Natural killer cell (primary cell): ENCODE measurements at places on chromosomes 7 and 10. TPM values are rescaled to one million over a fixed set of nuclear protein-coding genes. Genes with fewer than 3 reads are reported as not detected.

TCERG1L gene
- total RNA-seq, result 0.48 TPM

OPN1SW gene
- total RNA-seq, result not detected

TRDMT1 gene
- 14.4 TPM for total RNA-seq

LDB3 gene
- total RNA-seq, result not detected

- H3K4me3 ChIP-seq, result peak overlapping the region; percentile 64
- peak; percentile 52 for DNase-seq
- peaks cover 67% of the 10 kb centered on the region for H3K4me1 ChIP-seq
- H3K36me3 ChIP-seq, result peaks cover 9% of the 10 kb centered on the region
- peak overlapping the region; percentile 85 for H3K27ac ChIP-seq
Observed at GRCh38 chr7:1938788-1939433, 268.8 kb downstream of the ELFN1 start.

DNA sequence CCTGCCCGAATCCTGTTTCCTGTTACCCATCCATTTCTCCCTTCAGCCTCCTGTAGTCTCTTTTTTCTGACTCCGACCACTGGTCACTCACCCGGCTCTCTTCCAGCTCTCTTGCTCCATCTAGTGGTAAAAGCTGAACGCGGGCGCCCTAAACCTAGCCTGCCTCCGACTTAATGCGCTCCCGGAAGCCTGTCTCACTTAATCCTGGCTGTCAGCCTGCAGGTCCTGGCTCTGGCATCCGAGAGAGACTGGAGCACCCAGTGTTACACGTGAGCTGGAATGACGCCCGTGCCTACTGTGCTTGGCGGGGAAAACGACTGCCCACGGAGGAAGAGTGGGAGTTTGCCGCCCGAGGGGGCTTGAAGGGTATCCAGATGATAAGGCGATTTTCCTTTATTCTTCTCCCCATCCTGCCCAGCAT lies 10.3 kb downstream of the SUMF2 start:
- H3K4me1 ChIP-seq, result peaks cover 5% of the 10 kb centered on the region
- H3K4me3 ChIP-seq, result no peak overlapping the region
- H3K27ac ChIP-seq, result no peak overlapping the region
- no peaks in the 10 kb centered on the region for H3K27me3 ChIP-seq

DNA sequence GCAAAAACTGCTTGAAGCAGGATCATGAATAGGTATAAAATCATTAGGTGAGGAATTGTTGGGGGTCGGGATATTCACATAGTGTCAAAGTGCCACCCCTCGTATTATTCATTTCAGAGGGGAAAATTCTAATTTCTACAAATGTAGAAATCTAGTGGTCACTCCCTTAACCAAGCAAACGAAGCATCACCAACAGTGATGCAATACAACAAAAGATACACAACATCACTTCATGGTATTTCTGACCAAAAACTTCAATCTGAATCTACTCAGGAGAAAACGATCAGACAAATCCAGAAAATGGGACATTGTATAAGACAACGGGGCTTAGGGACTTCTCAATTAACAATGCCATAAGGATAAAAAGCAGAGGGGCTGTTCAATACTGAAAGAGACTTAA lies 26.3 kb upstream of the FAM170B start:
- peaks cover 13% of the 10 kb centered on the region for H3K4me1 ChIP-seq
- DNase-seq, result no peak
- H3K36me3 ChIP-seq, result peaks cover 4% of the 10 kb centered on the region
- H3K27me3 ChIP-seq, result no peaks in the 10 kb centered on the region

- no peaks in the 10 kb centered on the region for H3K36me3 ChIP-seq
- H3K4me1 ChIP-seq, result peaks cover 40% of the 10 kb centered on the region
- DNase-seq, result peak; percentile 52
- peaks cover 78% of the 10 kb centered on the region for H3K27me3 ChIP-seq
Observed at GRCh38 chr7:101172005-101172853, 6.9 kb upstream of the VGF start.

- DNase-seq, result no peak
- H3K4me3 ChIP-seq, result no peak overlapping the region
- no peaks in the 10 kb centered on the region for H3K36me3 ChIP-seq
- no peaks in the 10 kb centered on the region for H3K27me3 ChIP-seq
- no peaks in the 10 kb centered on the region for H3K4me1 ChIP-seq
Observed at GRCh38 chr7:43537765-43538403, 45.0 kb upstream of the STK17A start.

DNA sequence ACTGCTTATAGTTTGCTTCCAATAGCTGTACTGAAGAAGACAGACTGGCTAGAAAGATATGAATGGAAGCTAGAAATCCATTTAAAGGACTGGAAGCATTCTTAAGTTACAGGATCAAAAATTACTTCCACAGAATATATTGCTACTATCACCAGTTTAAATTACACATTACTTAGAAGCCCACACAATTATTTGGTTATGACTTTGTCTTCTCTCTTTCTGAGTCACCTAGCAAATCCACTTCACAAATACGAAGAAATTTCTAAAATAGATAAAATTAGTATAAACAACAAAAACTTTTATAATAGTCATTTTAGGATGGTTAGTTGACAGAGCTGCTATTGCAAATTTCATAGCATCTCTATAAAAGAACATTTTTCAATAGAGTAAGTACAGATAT lies 108.1 kb downstream of the SNX13 start:
- H3K4me1 ChIP-seq, result no peaks in the 10 kb centered on the region
- H3K27ac ChIP-seq, result no peak overlapping the region
- DNase-seq, result no peak
- no peak overlapping the region for H3K4me3 ChIP-seq
- peaks cover 18% of the 10 kb centered on the region for H3K36me3 ChIP-seq

DNA sequence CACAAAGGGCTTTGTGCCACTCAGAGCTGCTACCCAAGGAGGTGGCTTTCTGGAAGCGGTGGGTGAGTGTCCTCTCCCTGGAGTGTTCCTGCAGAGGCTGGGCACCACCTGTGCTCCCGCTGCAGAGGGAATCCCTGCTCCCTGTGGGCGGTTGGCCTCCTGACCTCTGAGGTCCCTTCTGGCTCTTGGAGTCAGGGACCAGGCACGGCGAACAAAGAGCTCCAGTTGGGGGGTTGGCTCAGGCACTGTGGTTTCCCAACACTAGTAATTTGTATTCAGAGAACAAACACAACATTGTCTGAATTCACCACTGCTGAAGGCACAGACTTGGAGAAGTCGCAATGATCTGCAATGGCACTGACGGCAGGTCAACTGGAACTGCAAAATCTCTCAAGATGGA lies 328.9 kb downstream of the PRPF18 start:
- H3K36me3 ChIP-seq, result no peaks in the 10 kb centered on the region
- peaks cover 3% of the 10 kb centered on the region for H3K4me1 ChIP-seq
- DNase-seq, result no peak

GRCh38 chr7:135186261-135186540 lies 15.7 kb upstream of the CYREN start:
- H3K36me3 ChIP-seq, result peaks cover 41% of the 10 kb centered on the region
- no peak for DNase-seq
- H3K27me3 ChIP-seq, result no peaks in the 10 kb centered on the region
- no peak overlapping the region for H3K4me3 ChIP-seq
- H3K27ac ChIP-seq, result no peak overlapping the region
- H3K4me1 ChIP-seq, result no peaks in the 10 kb centered on the region

CYCS gene
- 167 TPM for total RNA-seq

- no peaks in the 10 kb centered on the region for H3K4me1 ChIP-seq
- DNase-seq, result peak; percentile 45
- H3K36me3 ChIP-seq, result no peaks in the 10 kb centered on the region
- H3K27me3 ChIP-seq, result no peaks in the 10 kb centered on the region
- no peak overlapping the region for H3K4me3 ChIP-seq
Observed at GRCh38 chr10:71270301-71271220, 48.5 kb upstream of the SLC29A3 start.

GRCh38 chr10:116138897-116139296 lies 134.1 kb downstream of the GFRA1 start:
- no peaks in the 10 kb centered on the region for H3K27me3 ChIP-seq
- no peaks in the 10 kb centered on the region for H3K4me1 ChIP-seq
- H3K27ac ChIP-seq, result no peak overlapping the region
- H3K4me3 ChIP-seq, result no peak overlapping the region
- no peaks in the 10 kb centered on the region for H3K36me3 ChIP-seq

- H3K27me3 ChIP-seq, result no peaks in the 10 kb centered on the region
- DNase-seq, result no peak
- H3K4me1 ChIP-seq, result no peaks in the 10 kb centered on the region
- H3K36me3 ChIP-seq, result no peaks in the 10 kb centered on the region
- H3K27ac ChIP-seq, result no peak overlapping the region
Observed at GRCh38 chr7:17696422-17696821, 243.9 kb downstream of the SNX13 start.

CEP55 gene
- 0.35 TPM for total RNA-seq

- no peak for DNase-seq
- no peaks in the 10 kb centered on the region for H3K4me1 ChIP-seq
- H3K27ac ChIP-seq, result no peak overlapping the region
- H3K27me3 ChIP-seq, result no peaks in the 10 kb centered on the region
- no peak overlapping the region for H3K4me3 ChIP-seq
- H3K36me3 ChIP-seq, result no peaks in the 10 kb centered on the region
Observed at GRCh38 chr7:66050990-66051448, 24.6 kb upstream of the ASL start.

DNA sequence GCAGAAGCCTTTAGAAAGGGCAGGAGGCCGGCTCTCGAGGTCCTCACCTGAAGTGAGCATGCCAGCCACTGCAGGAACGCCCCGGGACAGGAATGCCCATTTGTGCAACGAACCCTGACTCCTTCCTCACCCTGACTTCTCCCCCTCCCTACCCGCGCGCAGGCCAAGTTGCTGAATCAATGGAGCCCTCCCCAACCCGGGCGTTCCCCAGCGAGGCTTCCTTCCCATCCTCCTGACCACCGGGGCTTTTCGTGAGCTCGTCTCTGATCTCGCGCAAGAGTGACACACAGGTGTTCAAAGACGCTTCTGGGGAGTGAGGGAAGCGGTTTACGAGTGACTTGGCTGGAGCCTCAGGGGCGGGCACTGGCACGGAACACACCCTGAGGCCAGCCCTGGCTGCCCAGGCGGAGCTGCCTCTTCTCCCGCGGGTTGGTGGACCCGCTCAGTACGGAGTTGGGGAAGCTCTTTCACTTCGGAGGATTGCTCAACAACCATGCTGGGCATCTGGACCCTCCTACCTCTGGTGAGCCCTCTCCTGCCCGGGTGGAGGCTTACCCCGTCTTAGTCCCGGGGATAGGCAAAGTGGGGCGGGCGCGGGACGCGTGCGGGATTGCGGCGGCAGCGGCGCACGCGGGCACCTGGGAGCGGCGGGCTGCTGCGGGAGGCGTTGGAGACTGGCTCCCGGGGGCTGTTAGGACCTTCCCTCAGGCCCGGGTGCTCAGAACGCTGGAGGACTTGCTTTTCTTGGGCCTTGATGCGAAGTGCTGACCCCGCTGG lies at the start of gene FAS:
FAS (plus strand) TSS at position 415 of the 777 bp plus-strand sequence; CDS start at position 494, 79 bp downstream.
- H3K27ac ChIP-seq, result peak within 1 kb of the TSS; percentile 80
- DNase-seq, result peak; percentile 58
- peaks cover 21% of the 10 kb centered on the region for H3K4me1 ChIP-seq
- no peaks in the 10 kb centered on the region for H3K36me3 ChIP-seq

DNA sequence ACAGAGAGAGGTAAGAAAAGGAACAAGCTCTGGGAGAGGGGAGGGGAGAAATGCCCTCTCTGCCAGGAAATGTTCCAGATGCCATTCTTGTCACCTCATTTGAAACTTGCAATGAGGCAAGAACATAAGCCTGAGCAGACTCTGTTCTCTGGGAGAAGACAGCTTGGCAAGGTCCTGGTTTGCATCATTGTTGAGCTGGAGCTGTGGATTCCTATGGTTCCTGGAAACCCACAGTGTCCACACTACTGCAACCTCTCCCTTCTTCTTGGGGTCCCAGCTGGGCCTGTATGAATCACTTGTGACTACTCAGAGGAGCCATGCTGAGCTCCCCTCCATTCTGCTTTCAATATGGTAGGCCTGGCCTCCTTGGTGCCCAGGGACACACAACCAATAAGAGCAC lies 60.8 kb upstream of the HECTD2 start:
- H3K27me3 ChIP-seq, result no peaks in the 10 kb centered on the region
- no peak for DNase-seq
- H3K4me3 ChIP-seq, result no peak overlapping the region
- H3K27ac ChIP-seq, result no peak overlapping the region

- no peak overlapping the region for H3K27ac ChIP-seq
- no peak for DNase-seq
- H3K27me3 ChIP-seq, result no peaks in the 10 kb centered on the region
- no peak overlapping the region for H3K4me3 ChIP-seq
- no peaks in the 10 kb centered on the region for H3K4me1 ChIP-seq
Observed at GRCh38 chr10:90977855-90978486, 57.1 kb upstream of the ANKRD1 start.

SSC4D gene
- total RNA-seq, result 0.40 TPM
